ENCODE measurements at places on chromosomes 16 and 17.

- ATAC-seq: no peak
Observed at GRCh38 chr16:47073223-47074155, 70.3 kb downstream of the NETO2 start.

DNA sequence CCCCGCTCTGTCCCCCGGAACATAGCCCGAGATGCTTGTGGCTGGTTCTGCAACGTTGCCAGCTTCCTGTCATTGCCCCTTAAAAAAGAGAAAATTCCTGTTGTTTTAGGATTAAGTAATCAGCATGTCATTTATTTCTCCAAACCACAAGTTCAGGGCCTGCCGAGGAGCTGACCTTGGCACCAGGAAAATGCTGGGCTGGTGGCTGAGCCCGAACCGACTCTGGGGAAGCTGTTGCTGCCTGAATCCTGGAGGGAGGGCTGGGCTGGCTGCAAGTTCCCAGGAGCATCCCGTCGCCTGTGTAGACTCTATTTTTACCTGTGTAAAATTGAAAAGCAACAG is 130.9 kb upstream of the FOXF1 start:
- ATAC-seq: no peak

GRCh38 chr16:11430601-11431317 is 85.5 kb downstream of the RMI2 start:
- ATAC-seq: no peak

GRCh38 chr17:42456223-42457106 is 2.2 kb upstream of the ATP6V0A1 start:
- ATAC-seq: no peak

GRCh38 chr17:80720610-80721577 is 176.3 kb downstream of the RPTOR start:
- ATAC-seq: no peak

DNA sequence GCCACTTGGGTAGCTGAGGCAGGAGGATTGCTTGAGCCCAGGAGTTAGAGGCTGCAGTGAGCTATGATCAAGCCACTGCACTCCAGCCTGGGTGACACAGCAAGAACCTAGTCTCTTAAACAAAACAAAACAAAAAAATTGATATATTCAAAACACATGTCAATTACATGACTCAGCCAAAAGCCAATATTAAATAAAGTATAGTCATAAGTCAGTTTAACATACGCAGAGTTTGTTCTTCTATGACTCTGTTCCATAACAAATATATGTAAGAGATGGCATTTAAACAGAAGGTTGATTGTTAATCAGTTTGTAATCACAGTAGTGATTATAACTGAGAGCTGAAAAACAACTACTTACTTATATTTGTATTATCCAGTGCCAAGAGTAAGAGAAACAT is 106.5 kb downstream of the CDH8 start:
- ATAC-seq: no peak

DNA sequence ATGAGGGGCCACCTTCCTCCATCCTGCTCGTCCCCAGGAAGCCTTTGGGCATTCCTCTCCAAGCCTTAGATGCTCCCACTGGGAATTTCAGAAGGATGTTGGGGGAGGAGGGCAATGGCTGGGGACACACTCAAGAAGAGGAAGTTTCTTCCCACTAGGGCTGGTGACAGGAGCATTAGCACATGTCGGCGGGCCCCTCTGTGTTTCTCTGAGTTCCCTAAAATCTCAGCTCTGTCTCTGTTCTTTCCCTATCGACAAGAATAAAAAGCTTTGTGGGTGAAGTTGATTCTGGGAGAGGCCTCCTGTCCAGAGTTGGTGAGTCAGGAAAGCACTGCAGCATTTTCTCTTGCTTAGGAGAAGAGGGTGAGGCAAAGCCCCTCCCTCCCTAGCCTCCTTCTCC is 19.7 kb upstream of the C17orf107 start:
- no peak for ATAC-seq

- no peak for ATAC-seq
Observed at GRCh38 chr16:65225488-65225887, 103.6 kb upstream of the CDH11 start.

DNA sequence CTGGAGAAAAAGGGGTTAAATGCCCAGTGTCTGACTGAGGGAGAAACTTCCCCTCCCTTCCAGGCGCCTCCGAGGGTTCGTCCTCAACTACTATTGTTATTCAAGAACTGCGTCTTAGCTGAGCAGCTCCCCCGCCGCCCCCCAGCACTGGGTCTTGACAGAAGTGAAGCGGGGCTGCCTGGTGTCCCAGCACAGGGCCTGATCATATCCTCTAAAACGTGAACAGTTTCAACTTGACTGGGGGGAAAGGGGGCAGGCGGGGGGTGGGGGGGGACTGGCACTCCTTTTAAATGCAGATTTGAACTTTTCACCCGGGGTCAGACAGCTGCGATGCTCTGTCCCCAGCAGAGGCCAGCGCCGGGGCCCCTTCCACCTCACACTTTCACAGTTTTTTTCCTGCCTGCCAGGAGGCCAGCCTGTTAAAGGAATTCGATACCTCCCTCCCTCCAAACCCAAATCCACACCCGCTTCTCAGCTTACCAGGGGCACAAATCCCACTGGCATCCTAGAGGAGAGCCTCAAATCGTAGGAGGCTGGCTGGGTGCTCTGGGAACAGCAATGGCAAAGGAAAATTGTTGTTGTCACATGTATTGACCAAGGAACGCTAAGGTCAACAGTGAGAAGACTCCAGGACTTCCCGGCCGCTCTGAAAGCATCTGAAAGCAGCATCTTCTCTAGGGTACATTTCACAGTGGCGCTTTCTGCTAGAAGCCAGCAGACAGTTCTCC is 14.5 kb downstream of the ZFHX3 start:
- ATAC-seq: peak; percentile 60

GRCh38 chr16:71727551-71728324 is 3.2 kb upstream of the PHLPP2 start:
- no peak for ATAC-seq

DNA sequence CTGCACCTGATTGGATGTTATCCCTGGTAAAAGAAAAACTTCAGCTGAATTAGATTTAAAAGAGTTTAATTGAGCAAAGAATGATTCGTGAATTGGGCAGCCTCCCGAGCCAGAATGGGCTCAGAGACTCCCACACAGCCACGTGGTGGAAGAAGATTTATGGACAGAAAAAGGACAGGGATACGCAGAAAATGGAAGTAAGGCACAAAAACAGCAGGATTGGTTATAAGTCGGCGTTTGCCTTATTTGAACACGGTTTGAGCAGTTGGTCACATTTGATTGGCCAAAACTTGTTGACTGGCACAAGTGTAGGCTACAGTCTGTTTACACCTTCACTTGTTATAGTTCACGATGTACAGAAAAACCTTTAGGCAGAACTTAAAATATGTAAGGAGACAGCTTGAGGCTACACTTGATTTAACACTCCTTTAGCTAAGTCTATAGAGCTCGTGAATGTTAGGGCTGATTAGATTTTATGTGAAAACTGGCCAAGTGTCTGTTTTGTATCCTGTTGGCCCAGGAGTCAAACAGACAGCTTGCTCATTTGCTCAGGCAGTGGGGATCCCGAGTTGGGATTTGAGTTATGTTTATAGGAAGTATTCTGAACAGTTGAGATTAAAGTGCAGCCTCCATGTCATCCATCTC is 119.5 kb upstream of the SHISA6 start:
- no peak for ATAC-seq

DNA sequence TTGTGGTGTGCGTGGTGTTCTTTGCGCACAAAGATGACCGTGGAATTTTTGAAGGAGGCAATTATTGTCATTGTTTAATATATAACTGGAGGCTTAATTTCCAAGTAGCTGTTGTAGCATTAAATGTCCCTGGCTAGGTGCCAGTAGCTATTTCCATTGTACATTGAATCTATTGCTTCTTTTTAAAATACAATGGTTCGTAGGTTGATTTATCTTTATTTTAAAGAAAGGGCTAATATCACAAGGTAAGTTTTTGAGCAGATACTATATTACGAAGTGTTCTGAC is 127.1 kb downstream of the RPTOR start:
- no peak for ATAC-seq

DNA sequence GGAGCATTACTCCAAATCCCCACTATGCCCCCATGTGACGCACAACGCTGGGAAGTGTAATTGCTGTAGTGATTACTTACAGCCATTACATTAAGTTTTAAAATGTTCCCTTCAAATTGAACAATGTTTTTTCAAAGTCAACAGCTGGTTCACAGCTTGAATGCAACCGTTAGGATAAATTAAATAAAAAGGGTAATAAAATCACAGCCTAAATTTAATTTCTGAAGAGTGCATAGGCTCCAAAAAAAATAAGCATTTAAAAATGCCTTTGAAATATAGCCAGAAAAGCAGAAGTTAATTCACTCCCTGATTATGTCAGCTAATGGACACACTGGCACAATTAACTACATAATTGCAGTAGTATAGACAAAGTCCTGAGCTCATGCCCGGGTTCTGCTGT is 50.5 kb upstream of the KDM8 start:
- no peak for ATAC-seq

DNA sequence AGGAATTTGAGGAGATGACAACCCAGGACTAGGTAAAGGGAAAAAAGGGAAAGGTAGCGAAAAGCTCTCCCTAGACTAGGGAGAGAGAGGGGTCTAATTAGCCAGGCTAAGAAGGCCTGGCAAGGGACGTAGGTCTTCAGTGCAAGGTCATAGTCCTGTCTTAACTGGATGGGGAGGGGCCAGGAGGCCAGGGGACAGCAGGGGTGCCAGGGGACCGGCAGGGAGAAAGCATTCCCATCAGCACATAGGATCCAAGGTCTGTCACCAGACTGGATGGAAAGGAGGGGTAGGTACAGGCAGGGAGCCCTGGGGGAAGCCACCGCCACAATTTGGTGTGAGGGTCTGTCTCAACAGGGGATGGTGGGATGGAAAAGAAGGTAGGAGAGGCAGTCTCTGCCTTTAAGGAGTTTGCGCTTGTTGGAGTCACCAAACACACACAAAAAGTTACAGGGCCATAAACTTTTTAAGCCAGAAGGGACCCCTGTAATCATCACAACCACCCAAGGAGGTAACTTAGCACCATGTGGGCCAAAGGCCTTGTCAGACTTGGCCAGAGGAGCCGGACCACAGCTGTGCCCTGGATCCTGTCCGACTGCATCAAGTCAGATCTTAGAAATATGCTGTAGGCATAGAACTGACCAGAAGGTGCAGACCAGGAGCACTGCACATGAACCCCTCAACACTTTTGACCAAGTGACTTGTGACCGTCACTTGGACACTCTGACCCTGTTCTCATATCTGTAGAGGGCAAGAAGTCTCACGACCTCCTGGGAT is 10.0 kb downstream of the AXIN2 start:
- ATAC-seq: no peak

DNA sequence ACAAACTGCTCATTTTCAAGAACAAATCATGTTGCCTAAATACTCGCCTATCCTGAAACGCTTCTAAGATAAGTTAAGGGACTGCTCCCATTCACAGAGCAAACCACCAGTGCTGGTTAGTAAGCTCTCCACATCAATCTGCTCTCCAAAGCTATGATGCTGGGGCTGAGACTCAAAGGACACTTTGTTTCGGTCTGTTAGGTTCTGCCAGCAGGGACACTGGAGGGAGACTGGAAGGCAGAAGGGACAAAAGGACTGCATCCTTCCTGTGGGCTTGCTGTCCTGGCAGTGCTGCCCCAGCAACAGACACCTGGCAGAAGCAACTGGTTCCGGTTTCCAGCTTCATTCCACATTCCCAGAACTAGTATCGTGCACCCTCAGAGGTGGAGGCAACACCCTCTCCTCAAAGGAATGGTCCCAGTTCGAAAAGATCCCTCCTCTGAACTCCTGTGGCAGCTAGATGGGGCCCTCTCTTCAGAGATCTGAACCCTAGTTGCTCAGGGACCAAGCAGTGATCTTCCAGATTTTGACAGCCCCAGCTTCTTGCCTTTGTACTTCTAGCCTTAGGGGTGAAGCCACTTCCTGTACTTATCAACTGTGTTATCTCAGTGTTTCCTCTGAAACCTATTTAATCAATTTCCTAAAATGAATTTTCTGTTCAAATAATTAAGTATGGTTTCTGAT is 73.4 kb upstream of the GSG1L start:
- no peak for ATAC-seq

GRCh38 chr16:495127-495748 is 32.3 kb upstream of the CAPN15 start:
- ATAC-seq: peak; percentile 39

GRCh38 chr17:78441271-78441971 is 63.0 kb downstream of the PGS1 start:
- no peak for ATAC-seq

GRCh38 chr17:77476931-77477805 is 336.4 kb downstream of the SEC14L1 start:
- peak; percentile 29 for ATAC-seq

DNA sequence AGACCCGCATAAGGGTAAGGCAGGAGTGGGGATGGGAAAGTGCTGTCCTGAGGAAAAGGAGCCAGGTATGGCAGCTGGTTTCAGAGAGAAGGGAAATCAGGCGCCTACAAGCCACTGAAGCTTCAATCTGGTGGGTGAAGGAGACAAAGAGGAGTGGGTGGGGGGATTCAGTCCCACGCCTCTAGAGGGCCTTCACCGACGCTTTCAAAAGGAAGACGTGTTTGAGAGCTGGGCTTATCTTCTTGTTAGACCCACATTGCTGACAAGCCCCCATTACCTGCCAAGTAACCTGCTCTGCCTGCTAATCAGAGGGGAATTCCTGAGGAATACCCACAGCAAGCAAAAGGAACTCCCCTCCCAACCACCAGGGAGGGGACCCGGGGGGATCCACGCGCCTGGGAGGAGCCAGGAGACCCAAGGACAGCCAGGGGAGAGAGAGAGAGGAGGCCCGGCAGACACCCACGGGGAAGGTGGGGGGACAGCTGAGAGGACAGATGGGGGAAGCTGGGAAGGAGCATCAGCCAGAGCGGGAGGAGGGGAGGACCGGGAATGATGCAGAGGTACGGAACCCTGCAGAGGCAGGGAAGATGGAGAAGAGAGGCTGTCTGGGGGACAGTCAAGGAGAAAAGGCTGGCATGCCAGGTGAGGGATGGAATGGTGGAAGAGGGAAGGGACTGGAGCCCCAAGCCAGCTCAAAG is 1.0 kb downstream of the MTMR4 start:
- no peak for ATAC-seq

DNA sequence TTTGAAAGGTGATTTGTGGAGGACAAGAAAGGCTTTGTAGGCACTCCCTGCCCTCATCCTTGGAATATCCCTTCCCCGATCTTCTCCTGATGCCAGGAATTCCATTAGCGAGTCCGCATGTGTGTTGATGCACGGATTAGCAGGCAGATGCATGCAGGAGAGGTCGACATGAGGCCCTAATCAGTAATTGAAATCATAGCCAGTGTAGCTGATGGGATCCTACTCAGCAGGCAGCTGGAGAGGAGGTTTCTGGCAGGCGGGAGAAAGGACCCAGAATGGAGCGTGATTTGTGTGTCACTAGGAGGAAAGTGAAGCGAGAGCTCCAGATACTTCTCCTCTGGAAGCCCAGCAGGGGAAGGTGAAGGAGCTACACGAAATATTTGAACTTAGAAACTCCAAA is 196.3 kb upstream of the CDH11 start:
- peak; percentile 62 for ATAC-seq

GRCh38 chr16:30532285-30533145 is 2.1 kb downstream of the ZNF747 start:
- no peak for ATAC-seq

GRCh38 chr17:18182978-18183333 is 672 bp upstream of the ALKBH5 start:
- peak; percentile 47 for ATAC-seq
